ENCODE measurements at places on chromosomes 5 and 9.

GRCh38 chr9:70642341-70642740 is 227.9 kb upstream of the KLF9 start:
- no peak for DNase-seq

DNA sequence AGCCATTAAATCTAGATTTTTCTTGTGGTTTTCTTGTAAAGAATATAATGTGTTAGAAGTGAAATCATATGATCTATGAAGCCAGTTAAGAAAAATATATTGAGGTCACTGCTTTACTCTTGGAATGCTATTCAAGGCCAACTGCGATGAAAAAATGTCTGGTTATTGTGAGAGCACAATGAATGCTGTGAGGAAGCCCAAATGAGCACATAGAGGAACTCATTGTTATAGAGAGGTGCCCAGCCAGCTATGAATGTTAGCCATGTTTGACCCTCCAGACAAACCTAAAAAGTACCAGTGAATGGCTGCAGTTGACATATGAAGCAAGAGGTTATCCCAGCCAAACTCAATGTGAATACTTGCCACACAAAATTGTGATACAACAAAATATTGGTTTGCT is 359.8 kb upstream of the FAM174A start:
- no peak for DNase-seq

- no peak for DNase-seq
These were observed 63.7 kb upstream of the CXCL14 start for GRCh38 chr5:135642488-135642870.

DNA sequence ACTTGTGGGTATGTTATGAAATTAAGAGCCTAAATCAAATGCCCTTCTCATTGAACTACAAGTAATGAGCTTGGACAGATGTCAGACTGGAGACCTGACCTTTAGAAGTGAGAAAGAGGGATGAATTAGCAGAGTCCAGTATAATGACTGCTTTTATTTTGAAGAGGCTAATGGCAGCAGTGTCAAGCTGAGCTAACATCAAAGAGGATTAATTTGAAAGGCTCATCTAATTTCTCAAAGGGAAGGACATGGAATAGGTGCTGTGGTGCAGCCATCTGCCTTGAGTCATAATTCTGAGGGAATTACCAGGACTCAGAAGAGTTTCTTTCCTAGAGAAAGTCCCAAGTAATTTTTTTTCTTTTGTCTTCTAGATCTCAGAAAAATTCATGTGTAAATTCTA is 57.6 kb downstream of the FAM81B start:
- DNase-seq = no peak

GRCh38 chr5:16411741-16412455 is 53.7 kb downstream of the ZNF622 start:
- DNase-seq = no peak

GRCh38 chr9:6076851-6077250 is 61.4 kb upstream of the RANBP6 start:
- no peak for DNase-seq

DNA sequence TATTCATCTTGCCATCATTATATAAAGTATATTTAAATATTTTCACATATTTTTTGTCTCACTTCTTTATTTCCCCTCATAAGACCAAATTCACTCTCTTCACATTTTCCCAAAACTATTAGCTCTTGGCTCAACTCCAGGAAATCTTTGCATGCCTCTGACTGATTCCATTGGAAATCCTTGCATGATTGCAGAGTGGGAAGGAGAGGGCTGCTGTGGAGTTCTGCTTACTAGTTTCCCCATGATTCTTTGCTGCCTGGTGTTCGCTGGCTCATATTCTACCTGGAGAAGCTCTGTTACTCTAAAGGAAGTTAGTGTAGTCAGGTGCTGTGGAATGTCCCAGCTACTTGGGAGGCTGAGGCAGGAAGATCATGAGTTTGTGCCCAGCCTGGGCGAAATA is 41.9 kb downstream of the LIX1 start:
- no peak for DNase-seq

GRCh38 chr5:172945151-172945550 is 14.1 kb upstream of the RPL26L1 start:
- DNase-seq = no peak

DNA sequence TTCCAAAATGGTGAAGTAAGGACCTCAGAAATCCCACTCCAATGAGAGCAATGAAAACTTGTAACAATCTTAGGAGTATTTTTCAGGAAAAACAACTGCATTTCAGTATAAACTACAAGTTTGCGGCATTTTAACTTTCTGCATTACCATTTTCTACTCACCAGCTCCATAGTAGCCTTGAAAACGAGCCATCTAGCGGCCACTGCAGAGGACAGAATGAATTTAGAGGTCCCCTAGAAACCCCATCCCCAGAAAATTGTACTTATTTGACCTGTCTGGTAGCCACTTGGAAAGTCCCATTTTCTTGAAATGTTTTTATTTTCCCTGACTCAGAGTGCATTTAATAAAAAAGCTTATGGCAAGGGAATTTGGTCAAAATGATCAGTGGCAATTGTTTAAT is 205.4 kb upstream of the ITGA1 start:
- DNase-seq = no peak

- DNase-seq = no peak
These were observed 179.1 kb downstream of the AUH start for GRCh38 chr9:91182429-91183225.

GRCh38 chr9:90432951-90433350 is 209.7 kb downstream of the DIRAS2 start:
- DNase-seq = no peak

GRCh38 chr9:137026828-137027227 is 1.2 kb downstream of the ABCA2 start:
- no peak for DNase-seq

GRCh38 chr9:131781069-131781468 is 41.2 kb upstream of the RAPGEF1 start:
- no peak for DNase-seq

- DNase-seq = no peak
These were observed 1.3 kb downstream of the ARAP3 start for GRCh38 chr5:141680751-141681201.

DNA sequence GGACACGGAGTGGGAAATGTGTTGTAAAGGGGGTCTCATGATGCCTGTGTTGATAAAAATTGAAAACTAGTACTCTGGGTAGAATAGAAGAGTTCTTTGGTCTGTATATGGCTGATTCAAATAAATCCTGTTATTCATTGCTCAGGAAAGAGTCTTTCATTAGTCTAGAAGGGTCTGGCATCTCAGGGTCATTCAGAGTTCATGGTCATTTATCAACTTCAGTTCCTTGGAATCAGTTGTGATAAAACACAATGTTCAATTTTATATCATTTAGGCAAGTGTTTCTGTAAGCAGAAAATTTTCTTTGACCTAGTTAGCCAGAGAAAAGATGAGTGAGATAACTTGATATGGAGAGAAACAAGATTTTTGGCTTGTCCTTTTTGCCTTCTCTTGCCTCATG is 36.3 kb downstream of the SPATA31D1 start:
- DNase-seq = no peak

DNA sequence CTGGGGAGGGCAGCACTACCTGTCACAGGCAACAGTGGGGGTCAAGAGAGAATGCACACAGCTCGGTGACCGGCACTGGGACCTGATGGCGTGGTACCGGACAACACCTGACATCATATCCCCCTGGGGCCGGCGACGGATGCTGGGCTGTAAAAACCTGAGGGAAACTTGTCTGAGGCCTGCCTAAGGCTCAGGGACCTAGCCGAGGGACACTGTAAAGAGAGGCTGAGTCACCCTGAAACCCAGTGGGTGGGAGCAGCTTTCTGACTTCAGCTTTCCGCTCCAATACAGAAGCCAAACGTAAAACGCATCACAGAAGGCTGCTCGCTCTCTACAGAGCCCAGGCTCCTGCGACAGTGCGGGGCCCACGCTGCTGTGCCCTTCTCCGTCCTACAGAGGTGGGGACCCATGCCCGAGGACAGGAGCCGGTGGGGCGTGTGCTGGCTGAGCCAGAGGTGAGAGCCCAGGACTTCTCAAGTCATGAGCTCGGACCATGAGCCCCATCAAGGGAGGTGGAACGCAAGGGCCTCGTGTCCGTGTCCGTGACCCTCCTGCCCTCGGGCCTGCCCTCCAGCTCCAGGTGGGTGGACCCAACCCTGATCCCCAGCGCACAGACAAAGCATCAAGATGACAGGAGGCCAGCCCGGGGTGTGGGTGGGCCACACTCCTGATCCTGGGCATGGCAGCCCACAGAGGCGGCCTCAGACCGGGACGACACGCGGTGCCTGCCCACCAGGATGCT is 5.3 kb downstream of the RALGDS start:
- DNase-seq = peak; percentile 92
